ENCODE measurements at places on chromosomes 12 and 14. TPM values are rescaled to one million over a fixed set of nuclear protein-coding genes. Genes with fewer than 3 reads are reported as not detected.

The LLPH gene
- total RNA-seq = 7.9 TPM

The B4GALNT1 gene
- total RNA-seq = 0.51 TPM

The VRTN gene
- total RNA-seq = 0.06 TPM

The LBHD2 gene
- total RNA-seq = not detected

The KRT82 gene
- not detected for total RNA-seq

The TAMALIN gene
- 84.0 TPM for total RNA-seq

GRCh38 chr14:100698066-100698465, 28.6 kb upstream of the DLK1 start:
- DNase-seq = no peak

- no peak for DNase-seq
These were observed 310.1 kb upstream of the RGS6 start for GRCh38 chr14:71621980-71622605.

DNA sequence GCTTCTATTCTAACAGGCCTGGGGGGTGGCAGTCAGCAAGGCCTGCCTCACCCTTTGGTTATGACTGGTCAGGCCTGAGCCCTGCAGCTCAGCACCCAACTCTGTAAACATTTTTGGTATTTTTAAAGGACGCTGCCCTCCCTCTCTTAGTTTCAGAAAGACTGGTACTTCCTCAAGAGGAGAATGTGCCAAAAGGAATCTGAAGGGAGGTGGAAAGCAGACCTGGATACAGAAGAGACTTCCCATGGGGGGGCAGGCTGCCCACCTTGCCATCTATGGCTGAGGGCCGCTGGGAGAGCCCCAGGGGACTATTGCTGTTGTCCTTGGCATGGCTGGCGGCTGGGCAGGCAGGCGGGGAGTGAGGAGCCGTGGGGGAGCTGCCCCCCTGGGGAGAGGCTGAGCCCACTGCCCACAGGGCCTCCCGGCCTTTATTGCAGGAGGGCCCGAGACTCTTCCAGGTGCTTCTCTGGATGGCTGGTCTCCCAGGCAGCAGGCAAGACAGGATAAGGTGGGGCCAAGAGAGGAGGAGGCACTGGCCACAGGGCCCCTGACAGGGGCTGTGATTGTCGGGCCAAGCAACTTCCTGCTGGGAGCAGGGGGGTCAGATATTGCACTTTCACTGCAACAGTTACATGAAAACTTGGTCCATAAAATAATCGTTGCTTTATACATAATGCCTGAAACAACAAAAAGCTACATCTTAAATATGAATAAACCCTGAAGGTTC, 3.5 kb downstream of the ARL6IP4 start:
- no peak for DNase-seq

DNA sequence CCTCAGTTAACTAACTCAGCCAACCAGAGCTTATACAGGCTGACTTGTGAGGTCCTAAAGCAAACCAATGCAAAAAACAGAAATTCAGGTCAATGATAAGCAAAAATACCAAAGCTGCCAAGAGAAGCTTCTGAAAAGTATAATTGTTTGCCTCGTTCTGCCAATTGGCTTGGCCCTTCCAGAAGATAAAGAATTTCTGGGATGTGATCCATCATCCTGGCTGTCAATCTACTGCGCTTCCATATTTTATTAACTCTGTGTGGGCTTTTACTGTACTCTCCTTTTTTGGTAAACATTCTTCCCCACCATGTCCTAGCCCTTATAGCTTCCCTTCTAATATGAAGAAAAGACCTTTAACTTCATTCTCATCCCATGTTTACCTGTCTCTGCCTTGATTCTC, 387.9 kb downstream of the TMEM117 start:
- DNase-seq = no peak

DNA sequence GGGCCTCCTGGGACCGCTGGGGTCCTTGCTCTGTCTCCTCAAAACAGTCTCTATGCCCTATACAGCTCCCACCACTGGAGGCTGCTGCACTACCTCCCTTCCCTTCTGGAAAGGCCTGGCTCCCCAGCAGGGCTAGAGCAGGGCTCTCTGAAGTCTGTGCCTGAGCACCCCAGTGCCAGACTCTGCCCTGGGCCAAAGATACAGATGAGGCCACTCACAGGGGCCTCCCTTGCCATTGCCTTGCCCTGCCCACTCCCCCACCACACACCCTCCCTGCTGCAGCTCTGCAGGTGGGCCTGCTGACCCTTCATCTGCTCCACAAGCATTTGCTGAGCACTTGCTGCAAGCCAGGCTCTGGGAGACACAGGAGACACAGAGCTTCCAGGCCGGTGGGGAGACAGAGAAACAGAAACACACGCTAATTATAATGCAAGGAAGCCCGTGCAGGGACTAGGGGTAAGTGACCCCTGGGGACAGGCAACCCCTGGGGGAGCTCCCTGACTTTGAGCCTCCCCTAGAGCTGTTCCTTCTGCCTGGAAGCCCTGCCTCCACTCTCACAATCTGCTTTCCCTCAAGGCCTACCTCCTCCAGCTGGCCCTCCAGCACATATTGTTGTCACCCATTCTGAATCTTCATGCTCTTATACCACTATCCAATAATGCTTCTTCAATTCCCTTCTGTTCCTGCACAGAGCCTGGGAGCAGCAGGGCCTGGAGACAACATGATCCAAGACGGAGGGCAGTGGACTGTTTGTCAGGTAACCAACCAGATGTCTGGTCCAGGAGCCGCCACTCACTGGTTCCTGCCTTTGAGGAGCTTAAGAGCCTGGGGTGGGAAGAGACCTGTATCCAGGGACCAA, 32.6 kb upstream of the PNMA1 start:
- no peak for DNase-seq

GRCh38 chr12:6574576-6575295, 6.6 kb upstream of the NOP2 start:
- no peak for DNase-seq

DNA sequence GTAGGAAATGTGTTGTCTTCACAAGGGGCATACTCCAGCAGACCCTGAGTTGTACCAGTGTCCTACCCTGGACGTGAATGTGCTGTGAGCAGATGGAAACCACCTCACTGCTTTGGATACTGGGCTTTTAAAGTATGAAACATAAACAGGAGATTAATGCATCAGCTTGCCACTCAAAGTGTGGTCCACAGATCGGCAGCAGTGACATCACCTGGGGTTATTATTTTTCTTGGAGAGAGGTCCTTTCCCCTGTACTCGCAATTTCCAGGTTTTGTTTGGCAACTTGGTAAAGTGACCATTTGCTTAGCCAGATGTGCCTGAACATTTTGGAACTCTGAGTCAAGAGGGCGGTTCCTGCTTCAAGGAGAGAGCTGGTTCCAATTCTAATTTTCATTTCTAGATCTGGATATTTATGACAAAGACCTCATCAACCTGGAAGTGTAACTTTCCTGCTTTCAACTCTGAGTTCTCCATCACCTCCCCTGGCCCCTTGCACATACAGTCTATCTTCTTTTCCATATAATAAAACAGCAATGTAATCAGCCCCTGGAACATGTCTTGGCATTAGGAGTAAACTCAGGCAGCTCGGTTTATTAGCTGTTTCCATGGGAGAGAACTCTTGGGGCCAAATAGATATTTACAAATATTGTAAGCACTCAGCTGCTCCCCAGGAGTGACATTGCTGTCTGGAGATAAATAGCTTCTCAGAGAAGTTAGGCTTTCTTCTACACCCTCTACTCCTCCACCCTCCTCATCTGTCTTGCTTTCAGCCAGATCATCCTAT, 237.0 kb upstream of the TBX3 start:
- DNase-seq = peak; percentile 44

GRCh38 chr12:56129206-56129941, 1.3 kb downstream of the ESYT1 start:
- peak; percentile 74 for DNase-seq

The TAC3 gene
- not detected for total RNA-seq

DNA sequence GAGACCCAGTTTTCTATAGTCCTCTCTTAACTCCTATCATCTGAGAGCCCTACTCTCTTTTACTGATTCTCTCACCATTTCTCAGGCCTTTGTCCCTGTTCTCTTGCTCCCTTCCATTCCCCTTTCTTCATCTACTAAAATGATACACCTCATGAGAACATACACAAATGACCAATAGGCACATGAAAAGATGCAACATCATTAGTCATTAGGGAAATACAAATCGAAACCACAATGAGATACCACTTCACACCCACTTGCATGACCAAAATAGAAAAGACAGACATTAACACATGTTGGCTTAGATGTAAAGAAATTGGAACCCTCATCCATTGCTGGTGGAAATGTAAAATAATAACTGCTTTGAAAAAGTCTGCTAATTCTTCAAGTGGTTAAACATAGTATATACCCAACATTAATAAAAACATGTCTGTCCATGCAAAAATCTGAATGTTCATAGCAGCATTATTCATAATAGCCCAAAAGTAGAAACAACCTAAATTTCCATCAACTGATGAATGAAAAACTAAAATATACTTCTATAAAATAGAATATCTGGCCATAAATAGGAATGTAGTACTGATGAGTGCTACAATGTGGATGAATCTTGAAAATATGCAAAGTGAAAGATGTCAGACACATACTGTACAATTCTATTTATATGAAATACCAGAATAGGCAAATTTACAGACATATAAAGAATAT, 66.0 kb downstream of the DENND5B start:
- no peak for DNase-seq
